ENCODE measurements at places on chromosomes 6 and 20.

- DNase-seq: no peak
These were observed 66.0 kb upstream of the STX16 start for GRCh38 chr20:58584881-58585752.

DNA sequence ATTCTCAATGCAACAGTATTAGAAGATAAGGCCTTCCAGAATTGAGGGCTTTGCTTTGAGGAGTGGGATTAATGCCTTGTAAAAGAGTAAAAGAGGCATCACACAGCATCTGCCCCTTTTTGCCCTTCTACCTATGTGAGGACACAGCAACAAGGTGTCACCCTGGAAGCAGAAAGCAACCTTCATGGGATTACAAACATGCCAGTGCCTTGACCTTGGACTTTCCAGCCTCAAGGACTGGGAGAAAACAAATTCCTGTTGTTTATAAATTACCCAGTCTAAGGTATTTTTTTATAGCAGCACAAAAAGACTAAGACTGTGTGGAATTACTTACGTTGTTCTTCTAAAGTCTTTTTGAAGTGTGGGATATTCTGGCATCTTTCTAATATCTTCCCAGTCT, 150.0 kb upstream of the SLC22A16 start:
- DNase-seq: no peak

GRCh38 chr6:80366714-80367113, 260.2 kb downstream of the BCKDHB start:
- no peak for DNase-seq

DNA sequence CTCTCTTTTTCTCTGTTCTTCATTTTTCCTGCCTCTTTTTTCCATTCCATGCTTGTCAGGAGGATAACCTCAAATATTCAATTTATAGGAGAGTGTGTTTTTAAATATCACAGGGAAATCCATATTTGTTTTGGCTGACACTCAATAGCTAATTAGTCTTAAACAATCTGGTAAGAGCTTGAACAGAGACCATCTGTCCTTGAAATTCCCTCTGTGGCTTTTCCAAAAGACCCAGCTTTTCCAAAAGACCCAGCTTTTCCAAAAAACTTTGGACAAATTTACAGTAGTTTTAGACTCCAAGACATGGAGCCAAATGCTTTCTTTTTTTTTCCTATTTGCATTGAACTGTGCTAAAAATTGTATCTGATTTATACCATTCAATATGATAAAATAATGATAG, 127.4 kb upstream of the FAM83B start:
- DNase-seq: no peak

DNA sequence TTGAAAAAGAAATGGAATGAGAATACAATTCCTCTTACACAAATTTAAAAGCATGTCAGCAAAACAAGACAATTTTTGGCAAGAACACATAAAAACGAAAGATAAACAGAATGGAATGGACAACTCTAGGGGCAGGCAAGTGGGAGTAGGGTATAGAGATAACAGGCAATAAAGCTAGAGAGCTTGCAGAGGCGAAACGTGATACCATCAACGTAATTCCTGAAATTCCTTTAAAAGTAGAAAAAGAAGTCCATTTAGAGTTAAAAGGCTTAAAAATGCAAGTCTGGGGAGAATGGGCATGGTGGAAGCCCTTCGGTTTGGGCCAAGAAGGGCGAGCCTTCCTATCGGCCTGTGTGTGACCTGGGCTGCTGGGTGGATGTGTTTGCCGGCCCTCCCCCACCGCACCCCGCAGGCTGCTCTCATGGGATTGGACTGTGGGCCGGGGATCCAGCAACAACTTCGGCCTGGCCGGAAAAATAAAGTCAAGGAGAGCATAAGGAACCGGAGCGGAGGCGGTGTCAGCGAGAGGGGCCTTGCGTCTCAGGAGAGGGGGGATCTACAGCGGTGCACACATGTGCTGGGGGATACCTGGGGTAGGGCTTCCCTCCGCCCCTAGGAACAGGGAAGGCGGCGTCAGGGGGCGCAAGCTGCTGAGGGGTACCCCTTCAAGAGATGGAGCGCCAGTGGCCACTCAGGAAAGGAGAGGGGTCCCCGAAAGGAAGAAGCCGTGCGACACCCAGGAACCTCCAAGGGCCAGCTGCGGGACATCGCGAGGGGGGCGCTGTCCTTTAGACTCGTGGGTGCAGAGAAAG, 4.1 kb downstream of the TMEM239 start:
- no peak for DNase-seq

- DNase-seq: no peak
These were observed 93.1 kb downstream of the RNF182 start for GRCh38 chr6:14017626-14018475.

- no peak for DNase-seq
These were observed 552.3 kb downstream of the KIF16B start for GRCh38 chr20:16020971-16021370.

- DNase-seq: no peak
These were observed 930.6 kb downstream of the KIF16B start for GRCh38 chr20:15642676-15643075.

- no peak for DNase-seq
These were observed 14.3 kb upstream of the POPDC3 start for GRCh38 chr6:105194106-105194505.

DNA sequence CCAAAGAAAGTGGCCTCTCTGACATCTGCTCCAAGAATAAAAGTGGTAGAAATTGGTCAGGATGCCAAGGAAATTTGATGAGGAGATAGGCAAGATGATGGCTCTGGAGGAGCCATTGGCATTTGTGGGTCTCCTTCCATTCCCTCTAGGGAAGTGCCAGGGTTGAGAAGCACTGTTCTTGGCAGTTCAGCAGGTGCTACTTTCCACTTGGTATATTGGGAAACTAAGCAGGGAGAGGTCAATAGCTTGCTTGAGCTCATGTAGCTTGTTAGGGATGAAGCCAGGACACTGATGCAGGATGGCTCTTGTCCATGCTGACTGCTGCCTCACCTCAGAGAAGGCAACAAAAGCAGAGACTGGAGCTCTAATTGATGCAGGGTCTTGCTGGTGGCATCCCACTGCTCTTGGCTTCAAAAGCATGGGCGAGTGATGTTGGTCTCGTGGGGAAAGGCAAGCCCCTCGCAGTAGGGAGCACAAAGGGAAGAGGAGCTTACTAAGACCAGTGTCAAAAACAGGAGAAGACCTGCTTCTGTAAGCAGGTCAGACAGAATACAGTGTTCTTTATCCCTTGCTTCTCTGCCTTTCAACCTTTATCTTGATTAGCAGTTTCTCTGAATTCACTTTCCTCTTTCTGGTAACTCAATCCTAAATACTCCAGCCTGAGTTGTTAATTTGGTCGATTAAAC, 73.1 kb upstream of the RIPOR2 start:
- DNase-seq: no peak
